Smooth muscle cell of the brain vasculature (primary cell): ENCODE measurements at places on chromosomes 2 and 18.

DNA sequence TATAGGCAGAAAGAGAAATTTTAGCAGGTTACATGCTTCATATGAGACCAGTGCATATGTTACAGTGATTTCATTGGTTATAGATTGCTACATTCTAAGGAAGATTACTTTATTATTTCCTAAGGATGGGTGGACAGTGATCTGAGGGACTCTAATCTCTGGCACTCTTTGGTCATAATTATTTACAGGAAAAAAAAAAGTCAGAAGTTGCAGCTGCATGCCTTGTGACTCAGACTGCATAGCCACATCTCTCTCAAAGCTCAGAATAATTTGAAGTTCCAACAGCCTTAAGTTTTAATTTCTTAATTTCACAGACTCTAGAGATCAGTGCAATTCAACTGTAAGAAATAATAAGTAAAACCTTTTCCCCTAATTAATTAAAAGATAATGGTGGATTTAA, 27.1 kb upstream of the BARD1 start:
- DNase-seq = no peak

GRCh38 chr18:49812286-49813068, 856 bp downstream of the ACAA2 start:
- DNase-seq = no peak

DNA sequence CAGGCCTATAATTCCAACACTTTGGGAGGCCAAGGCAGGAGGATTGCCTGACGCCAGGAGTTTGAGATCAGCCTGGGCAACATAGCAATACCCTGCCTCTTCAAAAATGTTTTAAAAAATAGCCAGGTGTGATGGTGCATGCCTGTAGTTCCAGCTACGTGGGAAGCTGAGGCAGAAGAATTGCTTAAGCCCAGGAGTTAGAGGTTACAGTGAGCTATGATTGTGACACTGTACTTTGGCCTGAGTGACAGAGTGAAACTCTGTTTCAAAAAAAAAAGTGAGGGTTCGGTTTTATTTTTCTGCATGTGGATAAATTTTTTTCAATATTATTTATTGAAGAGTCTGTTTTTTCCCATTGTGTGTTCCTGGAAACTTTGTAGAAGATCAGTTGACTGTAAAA, 208.1 kb downstream of the SLC4A3 start:
- DNase-seq = no peak

- no peak for DNase-seq
Observed at GRCh38 chr2:240989451-240990265, 8.8 kb upstream of the SNED1 start.

DNA sequence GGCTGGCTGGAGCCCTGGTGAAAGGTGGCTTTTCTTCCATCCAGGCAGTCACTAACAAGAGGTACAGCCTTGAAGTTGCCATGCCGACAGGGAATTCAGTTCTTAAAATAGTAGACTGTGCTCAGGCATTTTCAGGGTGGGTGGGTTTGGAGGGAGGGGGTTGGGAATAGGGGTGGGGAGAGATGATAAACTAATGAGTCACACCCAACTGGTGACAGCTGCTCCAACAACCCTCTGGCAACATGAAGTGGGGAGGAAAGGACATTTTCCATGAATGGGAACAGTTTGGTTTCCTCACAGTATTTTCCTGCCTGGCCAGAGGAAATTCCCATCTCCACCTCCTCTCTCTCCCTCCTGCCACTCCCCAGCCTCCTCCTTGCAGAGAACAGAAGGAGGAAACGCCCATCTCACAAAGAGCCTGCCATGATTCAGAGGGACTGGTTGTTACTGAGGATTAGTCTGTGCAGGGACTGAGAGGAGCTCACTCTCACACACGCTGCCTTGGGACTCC, 113.0 kb upstream of the SLC1A4 start:
- DNase-seq = no peak

GRCh38 chr2:150783896-150784295, 296.4 kb upstream of the RND3 start:
- no peak for DNase-seq

GRCh38 chr18:70132999-70133398, 72.5 kb downstream of the RTTN start:
- DNase-seq = peak; percentile 7

DNA sequence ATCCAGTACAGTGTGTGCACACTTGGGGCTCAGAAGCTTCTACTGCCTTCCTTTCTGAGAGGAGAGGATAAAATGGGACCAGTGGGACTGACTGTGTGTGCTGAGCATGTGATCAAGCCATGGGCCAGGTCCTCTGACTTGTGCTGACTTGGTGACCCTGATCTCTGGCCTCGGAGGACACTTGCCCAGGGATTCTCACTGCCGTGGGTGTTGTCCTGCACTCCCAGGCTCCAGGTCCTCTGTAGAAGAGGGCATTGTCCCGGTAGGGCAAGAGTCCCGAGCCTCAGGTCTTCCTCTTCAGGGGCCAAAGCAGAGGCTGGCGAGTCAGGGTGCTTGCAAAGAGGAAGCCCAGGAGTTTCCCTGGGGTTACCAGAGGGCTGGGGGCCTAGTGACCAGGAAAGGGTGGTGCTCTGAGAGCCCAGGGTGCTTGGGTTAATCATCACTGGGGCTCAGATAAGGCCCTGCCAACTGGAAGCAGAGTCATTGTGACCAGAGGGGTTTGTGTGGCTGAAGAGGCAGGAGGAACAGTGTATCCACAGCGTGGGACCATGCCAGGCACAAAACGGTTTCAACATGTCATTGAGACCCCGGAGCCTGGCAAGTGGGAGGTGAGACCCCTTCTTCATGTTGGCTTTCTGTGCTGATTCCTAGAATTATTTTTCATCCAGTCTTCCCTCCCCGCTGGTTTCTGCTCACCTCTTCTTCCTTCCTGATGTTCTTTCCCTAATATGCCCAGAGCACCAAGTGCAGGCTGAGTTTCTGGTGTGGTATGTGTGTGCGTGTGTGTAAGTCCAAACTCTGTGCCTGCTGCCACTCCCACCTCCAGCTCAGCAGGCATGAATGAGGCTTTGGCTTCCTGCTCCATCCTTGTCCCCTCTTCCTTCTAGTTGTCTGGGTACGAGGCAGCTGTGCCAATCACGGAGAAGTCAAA, at the start of gene GCKR:
Gene GCKR, plus strand, starts transcription at position 483 of the 931 bp plus-strand sequence. Its CDS starts 66 bp downstream, at position 549.
- DNase-seq = no peak

DNA sequence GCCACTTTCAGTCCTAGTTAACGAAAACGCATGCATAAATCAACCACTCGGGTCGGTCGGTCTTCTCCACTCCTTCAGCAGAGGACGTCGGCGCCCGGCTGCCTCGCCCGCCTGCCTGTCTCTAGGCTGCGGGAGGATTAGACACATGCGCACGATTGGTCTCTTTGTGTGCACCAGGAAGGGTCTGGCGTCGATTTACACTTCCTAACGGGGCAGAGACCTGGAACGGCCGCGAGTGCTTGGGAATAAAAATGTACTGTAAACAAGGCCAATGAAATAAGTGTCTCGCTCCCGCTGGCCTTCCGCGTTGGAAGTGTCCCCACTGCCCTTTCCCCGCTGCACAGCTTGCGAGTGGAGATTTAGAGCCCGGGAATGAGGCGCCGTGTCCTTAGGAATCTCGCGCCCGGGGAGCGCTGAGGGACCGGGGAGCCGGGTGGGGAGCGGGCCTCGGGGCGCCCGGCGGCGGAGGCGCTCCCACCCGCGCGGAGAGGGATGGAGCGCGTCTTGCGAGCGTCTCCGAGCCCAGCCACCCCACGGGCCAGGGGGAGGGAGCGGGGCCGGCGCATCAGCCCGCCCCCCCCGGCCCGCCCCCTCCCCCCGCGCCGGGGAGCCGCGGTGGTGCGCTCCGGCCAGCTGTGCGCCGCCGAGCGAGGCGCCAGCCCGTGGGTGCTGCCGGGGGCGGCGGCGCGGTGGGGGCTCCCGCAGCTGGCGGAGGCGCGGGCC, at the start of gene DOK6:
Gene DOK6, plus strand, starts transcription at position 636 of the 723 bp plus-strand sequence.
- DNase-seq = no peak

DNA sequence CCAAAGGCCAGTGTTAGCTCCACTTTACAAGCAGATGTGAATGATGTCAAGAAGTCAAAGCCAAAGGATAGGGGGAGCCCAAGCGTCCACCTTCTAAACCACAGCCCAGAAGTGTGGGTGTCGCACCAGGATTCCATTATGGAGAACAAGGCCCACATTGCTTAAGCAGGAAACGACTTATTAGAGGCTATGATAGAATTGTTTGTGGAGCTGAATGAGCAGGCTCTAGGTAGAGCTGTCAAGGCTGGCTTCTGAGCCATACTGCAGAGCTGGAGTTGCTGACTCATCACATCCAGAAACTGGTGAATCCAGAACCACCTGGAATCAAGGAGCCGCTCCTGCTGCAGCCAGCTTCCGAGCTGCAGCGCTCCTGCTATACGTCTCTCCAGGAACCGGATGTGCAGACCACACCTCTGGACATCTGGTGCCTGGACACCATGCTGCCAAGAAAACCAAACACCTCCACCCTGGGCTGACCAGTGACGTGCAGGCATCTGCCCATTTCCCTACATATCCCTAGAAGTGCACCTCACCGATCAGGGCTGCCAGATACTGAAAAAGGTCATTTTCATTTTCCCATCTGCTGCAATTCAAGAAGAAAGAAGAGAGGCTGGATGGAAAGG, 6.2 kb upstream of the TWIST2 start:
- no peak for DNase-seq

DNA sequence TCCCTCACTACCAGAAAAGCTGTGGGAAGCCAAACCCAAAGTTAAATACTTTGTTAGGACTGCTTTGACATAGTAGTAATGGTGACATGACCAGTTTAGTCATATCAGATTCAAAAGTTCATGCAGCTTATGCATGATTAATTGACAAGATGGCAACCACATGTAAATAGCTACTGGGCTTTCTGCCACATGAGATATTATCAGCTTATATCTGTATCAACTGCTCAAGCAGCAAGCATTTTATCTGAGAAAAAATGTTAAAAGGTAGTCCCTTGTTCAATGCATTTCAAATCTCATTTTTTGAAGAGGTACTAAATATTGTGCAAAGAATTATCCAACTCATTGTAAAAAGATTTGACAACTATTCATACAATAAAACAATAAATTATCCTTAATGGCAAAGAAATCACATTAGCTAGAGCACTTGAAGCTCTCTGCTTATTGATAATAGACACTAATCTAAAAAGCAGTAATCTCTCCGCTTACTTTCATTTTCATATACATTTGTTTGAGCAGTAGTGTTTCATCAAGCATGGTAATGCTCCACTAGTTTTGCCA, 993.6 kb upstream of the NXPH2 start:
- DNase-seq = no peak

- DNase-seq = no peak
Observed at GRCh38 chr2:209383212-209383611, 40.6 kb upstream of the MAP2 start.

GRCh38 chr18:34128436-34128835, 96.3 kb downstream of the NOL4 start:
- no peak for DNase-seq

DNA sequence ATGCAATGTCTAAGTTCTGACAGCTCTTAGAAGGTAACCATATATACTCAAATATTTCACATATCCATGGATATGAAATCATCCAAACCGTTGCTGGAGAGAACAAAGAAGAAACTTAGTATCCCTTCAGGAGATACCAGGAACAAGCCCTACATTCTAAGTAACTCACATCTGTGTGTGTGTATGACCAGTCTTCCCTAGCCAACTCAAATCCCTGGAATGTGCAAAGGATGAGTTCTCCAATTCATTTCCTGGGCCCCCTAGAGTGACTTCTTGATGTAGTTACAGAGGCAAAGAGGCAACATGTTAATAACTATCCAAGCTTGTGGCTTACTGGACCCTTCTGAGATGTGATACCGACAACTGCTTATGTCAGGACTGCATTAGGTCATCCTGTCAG, 20.1 kb downstream of the TPGS2 start:
- DNase-seq = peak; percentile 13

- DNase-seq = no peak
Observed at GRCh38 chr2:141301551-141301950, 829.3 kb downstream of the LRP1B start.

DNA sequence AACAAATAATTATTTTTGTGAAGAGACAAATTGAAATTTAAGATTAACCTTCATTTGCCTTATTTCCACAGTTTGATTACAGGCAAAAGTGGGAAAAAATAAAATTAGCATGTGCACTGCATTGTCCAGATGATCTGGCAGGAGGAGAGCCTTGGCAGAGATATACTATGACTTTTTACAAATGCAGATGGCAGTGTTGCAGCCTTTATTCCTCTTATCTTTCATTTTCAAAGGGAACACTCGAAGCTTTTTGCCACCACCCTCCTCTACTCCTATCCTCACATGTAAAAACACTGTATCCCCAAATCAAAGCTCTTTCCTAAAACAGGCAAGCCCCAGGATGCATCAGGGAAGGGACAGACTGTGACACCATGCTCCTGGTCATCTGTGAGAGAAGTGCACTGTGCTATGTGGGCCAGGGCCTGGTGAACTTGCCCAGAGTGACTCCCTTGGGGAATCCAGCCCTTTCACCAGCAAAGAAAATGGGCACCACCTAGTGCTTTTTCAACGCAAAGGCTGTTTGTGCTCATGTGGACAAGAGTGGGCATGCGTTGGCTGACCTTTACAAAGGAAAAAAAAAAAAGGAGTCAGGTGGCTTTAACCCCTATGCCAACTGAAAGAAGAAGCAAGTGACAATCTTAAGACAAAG, 74.7 kb upstream of the ETAA1 start:
- DNase-seq = no peak

GRCh38 chr18:58754544-58755068, 83.3 kb downstream of the MALT1 start:
- peak; percentile 70 for DNase-seq
